ENCODE measurements at places on chromosomes 12 and 14.

- H3K4me1 ChIP-seq: no peaks in the 10 kb centered on the region
- no peak overlapping the region for H3K27ac ChIP-seq
- no peaks in the 10 kb centered on the region for H3K27me3 ChIP-seq
- no peak overlapping the region for H3K4me3 ChIP-seq
- H3K36me3 ChIP-seq: no peaks in the 10 kb centered on the region
Measured at GRCh38 chr14:76997257-76997970, 31.1 kb downstream of the IRF2BPL start.

DNA sequence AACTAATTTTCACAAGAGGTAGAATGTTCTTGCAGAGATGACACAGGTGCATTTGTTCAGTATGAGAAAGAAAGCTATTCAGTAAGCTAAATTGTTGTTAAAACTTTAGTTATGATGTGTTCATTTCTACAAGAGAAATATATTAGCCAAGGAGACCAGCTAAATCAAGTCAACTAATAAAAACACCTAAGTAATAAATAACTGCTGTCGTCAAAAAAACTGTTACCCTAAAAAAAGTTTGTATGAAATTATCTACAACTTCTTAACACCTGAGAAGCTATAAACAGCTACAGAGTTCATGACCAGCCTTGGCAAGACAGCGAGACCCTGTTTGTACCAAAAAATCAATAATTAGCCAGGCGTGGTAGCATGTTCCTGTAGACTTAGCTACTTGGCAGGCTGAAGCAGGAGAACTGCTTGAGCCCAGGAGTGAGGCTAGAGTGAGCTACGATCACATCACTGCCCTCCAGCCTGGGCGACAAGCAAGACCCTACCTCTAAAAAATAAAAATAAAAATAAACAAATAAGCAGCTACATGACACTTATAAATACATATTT lies 67.6 kb upstream of the AP4S1 start:
- no peak overlapping the region for H3K27ac ChIP-seq
- no peak overlapping the region for H3K4me3 ChIP-seq
- no peaks in the 10 kb centered on the region for H3K27me3 ChIP-seq
- H3K36me3 ChIP-seq: peaks cover 19% of the 10 kb centered on the region
- no peak for DNase-seq
- no peaks in the 10 kb centered on the region for H3K4me1 ChIP-seq

DNA sequence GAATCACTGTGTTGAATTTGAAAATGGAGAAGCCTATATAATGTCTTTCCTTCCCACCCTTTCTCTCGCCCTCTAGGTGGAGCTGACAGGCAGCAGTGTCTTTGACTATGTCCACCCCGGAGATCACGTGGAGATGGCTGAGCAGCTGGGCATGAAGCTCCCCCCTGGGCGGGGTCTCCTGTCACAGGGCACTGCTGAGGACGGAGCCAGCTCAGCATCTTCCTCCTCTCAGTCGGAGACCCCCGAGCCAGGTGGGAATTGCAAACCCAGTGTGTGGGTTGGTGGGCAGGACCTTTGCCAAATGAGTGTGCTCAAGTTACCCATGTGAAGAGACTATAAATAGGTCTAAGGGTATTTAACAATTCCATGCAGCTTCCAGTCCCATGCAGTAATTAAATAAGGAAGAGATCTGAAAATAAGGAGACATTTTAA lies 274.7 kb downstream of the EGLN3 start:
- H3K4me1 ChIP-seq: no peaks in the 10 kb centered on the region
- no peak overlapping the region for H3K4me3 ChIP-seq
- no peak for DNase-seq
- H3K27me3 ChIP-seq: no peaks in the 10 kb centered on the region

DNA sequence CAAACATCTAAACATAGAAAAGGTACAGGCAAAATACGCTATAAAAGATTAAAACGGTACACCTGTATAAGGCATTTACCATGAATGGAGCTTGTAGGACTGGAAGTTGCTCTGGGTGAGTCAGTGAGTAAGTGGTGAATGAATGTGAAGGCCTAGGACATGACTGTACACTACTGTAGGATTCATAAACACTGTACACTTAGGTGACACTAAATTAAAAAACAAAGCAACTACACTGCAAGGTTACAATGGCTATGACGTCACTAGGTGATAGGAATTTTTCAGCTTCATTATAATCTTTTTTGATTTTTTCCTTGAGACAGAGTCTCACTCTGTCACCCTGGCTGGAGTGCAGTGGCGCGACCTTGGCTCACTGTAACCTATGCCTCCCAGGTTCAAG lies 269.2 kb downstream of the KSR2 start:
- no peak for DNase-seq
- no peaks in the 10 kb centered on the region for H3K27me3 ChIP-seq
- no peaks in the 10 kb centered on the region for H3K4me1 ChIP-seq
- H3K36me3 ChIP-seq: no peaks in the 10 kb centered on the region

DNA sequence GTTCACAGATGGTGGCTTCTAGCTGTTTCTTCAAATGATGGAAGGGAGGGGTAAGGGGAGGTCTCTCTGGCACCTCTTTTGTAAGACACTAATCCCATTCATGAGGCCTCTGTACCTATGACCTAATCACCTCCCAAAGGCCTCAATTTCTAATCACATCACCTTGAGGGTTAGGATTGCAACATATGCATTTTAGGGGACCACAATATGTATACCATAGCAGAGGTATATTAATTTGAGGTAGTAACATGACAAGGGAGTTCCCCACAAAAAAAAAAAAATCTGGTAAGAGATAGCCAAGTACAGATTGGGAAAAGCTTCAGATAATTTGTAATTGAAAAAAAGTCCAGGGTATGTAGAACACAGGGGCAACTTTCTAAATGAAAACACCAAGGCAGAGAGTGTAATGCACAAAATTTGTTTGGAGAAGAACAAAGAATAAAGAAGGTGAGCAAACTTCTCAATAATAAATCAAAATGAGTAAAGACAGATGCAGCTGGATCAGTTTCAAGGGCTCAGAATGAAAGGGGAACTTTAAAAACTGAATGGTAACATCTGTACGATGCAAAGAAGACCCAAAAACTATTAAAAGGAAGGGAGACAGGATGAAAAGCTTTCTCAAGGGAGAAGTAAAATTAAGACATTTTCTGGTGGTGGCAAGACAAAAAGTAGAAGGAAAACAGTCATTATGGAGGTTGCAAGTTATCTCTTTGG lies 125.5 kb upstream of the DCN start:
- no peak overlapping the region for H3K4me3 ChIP-seq
- no peak overlapping the region for H3K27ac ChIP-seq
- no peaks in the 10 kb centered on the region for H3K36me3 ChIP-seq
- H3K27me3 ChIP-seq: no peaks in the 10 kb centered on the region

DNA sequence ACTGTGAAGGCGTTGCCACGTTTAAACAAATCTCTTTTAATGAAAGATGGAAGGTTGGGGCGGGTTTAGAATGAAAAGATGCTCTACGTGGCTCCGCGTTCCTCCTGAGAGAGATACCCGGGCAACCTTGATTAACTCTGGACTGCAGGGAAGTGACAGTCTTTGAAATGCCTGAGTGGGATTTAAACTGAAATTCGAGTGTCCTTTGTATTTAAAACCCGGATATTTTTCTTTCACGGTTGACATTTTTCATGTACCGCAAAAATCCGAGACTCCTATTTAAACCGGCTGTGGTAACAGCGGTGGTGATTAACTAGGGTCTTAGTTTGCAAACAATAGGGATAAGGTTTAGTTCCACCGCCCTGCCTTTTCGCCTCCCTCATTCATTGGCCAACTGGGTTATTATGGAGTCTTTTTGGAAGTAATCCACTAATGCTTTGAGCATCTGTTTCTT lies 707 bp downstream of the G2E3 start:
- peaks cover 25% of the 10 kb centered on the region for H3K4me1 ChIP-seq
- H3K36me3 ChIP-seq: peaks cover 3% of the 10 kb centered on the region
- no peaks in the 10 kb centered on the region for H3K27me3 ChIP-seq
- DNase-seq: no peak
- peak overlapping the region; percentile 94 for H3K4me3 ChIP-seq

DNA sequence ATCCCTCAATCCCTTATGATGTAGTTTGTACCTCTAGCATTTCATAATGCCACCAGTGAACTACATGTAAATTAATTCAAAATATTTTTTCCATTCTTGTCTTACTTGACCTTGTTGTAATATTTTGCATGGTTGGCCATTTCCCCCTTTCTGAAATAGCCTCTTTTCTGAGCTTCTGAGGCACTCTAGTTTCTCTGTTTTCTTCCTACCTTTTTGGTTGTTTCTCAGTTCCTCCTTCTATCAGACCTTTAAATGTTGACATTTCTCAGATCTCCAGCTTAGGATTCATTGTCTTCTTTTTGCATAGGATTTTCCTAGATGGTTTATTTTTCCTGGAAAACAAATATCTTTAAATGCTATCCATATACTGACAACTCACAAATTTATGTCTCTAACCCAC lies 9.8 kb upstream of the RMST start:
- H3K27ac ChIP-seq: no peak overlapping the region
- H3K27me3 ChIP-seq: no peaks in the 10 kb centered on the region
- no peak for DNase-seq
- H3K36me3 ChIP-seq: no peaks in the 10 kb centered on the region
- H3K4me1 ChIP-seq: no peaks in the 10 kb centered on the region

- H3K4me3 ChIP-seq: no peak overlapping the region
- peaks cover 7% of the 10 kb centered on the region for H3K36me3 ChIP-seq
- no peak overlapping the region for H3K27ac ChIP-seq
Measured at GRCh38 chr12:42422785-42423184, 96.8 kb downstream of the PPHLN1 start.

Data from CD4-positive, CD25-positive, alpha-beta regulatory T cell (primary cell).